Activated T-helper 1 cell treated with anti-CD3 and anti-CD28 coated beads, Interleukin-2, amount 50 U/mL, for 16 hours (primary cell): ENCODE measurements at places on chromosomes 2 and 18.

GRCh38 chr2:237271698-237272652 lies 142.0 kb downstream of the COL6A3 start:
- DNase-seq, result no peak

GRCh38 chr18:79944126-79944731 lies 7.2 kb downstream of the SLC66A2 start:
- no peak for DNase-seq

GRCh38 chr2:160581448-160581847 lies 87.8 kb upstream of the RBMS1 start:
- no peak for DNase-seq

DNA sequence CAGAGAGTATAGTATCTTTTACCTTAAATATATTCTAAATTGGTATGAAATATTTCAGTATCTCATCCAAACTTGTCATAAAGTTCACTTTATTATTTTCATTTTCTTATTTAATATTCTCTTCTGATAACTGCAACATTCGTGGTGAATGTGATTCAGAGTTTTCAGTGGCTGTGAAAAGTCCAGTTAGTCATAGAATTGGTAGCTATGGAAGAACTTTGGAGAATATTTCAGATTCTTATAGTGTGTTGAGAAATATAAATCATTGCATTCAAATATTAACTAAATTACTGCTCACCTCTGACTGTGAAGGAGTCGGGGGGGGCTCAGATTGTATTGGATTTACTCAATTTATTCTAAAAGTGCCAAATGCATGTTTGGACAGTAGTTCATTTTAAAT lies 178.6 kb upstream of the VWC2L start:
- DNase-seq, result no peak

DNA sequence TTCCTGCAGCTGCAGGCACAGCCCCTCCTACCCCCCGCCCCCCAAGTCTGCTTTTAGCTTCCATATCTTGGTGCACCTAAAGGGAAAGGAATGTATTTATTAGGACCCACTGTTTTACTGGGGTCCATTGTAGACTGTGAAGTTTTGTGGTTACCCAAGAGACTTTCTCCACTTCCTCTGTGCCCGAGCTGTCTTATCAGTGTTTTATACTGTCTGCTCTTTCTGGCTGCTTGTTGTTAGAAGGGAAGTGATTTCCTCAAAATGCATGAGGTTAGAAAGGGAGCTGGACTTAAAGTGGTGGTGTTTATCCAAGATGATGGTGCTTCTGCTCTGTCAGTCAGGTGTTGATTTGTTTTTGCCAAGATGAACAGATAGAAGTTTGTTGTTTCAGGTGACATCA lies 85.0 kb downstream of the PTH2R start:
- no peak for DNase-seq

DNA sequence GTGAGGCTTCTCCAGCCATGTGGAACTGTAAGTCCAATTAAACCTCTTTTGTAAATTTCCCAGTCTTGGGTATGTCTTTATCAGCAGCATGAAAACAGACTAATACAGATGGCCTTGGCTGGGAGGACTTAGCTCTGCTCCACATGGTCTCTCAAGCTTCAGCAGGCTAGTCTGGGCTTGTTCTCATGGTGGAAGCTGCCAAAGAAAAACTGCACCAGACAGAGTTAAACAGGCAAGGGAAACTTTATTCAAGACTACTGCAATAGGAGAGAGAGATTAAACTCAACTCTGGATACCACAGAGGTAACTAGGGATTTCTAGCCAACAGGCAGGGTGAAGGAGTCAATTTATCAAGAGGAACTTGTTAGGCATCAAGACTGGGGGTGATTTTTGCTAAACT lies 142.1 kb downstream of the CABLES1 start:
- DNase-seq, result no peak

DNA sequence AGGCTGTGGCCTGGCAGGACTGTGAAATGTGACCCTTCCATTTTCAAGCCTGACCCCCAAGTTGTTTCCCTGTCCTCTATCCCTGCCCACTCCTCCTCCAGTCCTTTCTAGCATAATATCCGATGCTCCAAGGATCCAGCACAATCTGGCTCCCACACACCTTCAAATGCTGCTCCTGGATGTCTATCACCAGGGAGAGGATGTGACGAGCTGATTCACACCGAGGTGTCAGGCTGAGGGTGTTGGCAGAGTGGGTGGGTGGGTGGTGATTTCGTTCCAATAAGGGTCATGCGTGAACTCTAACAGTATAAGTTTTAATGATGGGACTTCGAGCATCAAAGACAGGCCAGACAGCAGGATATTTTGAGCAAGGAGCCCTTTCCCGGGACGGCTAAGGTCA lies 107.8 kb downstream of the CELF4 start:
- DNase-seq, result no peak

DNA sequence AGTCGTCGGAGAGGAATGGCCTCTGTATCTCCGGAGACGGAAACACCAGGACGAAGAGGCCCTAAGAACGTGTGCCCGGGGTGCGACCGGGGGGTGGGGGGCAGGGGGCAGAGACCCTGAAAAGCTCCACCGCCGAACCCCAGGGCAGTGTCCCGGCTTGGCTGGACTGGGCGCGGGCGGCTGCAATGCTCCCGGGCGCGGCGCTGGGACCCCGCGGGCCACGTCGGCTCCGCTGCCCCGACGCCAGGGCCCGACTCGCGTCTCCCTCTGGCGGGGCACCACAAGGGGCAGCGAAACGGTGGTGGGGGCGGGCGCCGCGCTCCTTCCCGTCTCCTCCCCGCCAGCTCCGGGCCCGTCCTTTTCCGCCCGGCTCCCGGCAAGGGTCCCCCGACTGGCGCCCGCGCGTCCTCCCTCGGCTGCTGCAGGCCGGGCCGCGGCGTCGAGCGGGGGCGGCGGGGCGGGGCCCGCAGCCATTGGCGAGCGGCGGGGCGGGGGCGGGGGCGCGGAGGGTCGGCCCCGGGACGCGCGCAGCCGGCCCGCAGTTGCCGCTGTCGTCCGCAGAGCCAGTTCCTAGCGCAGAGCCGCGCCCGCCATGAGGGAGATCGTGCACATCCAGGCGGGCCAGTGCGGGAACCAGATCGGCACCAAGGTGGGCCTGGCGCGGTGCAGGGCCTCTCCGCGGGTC lies at the start of gene TUBB6:
TUBB6 (plus strand) TSS at position 541 of the 685 bp plus-strand sequence; CDS start at position 593, 52 bp downstream.
- no peak for DNase-seq

GRCh38 chr2:110900191-110900590 lies 167.8 kb downstream of the ACOXL start:
- DNase-seq, result no peak

DNA sequence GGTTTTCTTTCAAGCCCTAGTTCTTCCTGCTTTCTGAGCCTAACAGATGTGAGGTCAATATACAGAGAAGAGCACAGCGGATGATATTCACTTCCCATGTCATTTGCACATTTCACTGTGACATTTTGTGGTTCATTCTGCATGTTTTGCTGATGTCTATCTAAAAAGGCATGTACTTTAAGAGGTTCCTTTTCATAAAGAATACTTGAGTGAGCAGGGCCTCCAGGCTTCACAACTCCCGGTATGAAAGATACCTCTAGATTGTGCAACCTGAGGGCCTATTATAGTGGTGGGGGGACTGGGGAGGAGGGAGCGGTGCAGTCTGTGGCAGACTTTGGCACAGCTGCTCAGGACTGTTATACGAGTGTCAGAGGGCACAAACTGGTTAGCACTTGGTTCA lies 54.6 kb downstream of the CPO start:
- no peak for DNase-seq

DNA sequence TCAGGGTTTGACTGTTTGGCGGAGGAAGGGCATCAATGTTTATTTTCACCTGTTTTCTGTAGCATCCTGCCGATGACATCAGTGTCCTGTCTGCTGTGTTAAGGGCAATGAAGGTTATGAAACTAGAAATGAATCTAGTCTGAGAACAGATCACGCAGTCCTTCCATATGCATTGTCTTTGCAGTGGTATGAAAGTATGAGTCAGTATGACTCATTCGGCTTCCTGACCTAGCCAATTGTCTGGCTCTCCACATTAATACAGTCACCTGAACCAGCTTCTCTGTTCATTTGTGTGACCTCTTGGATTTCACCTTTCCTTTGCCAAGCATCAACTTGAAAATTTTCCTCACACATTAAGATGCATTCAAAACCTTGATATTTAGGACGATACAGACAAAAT lies 353.8 kb downstream of the RND3 start:
- no peak for DNase-seq

DNA sequence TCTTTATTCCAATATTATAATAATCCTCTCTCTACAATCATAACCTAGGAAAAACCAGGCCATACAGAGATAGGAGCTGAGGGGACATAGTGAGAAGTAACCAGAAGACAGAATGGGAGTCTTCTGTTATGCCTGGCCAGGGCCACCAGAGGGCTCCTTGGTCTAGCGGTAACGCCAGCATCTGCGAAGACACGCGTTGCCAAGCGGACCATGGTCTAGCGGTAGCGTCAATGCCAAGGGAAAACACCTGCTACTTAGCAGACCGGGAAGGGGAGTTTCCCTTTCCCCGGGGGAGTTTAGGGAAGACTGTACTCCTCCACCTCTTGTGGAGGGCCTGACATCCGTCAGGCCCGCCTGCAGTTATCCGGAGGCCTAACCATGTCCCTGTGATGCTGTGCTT lies 36.6 kb downstream of the ARL6IP6 start:
- DNase-seq, result no peak

- no peak for DNase-seq
Measured at GRCh38 chr2:181203916-181204315, 223.5 kb downstream of the UBE2E3 start.

DNA sequence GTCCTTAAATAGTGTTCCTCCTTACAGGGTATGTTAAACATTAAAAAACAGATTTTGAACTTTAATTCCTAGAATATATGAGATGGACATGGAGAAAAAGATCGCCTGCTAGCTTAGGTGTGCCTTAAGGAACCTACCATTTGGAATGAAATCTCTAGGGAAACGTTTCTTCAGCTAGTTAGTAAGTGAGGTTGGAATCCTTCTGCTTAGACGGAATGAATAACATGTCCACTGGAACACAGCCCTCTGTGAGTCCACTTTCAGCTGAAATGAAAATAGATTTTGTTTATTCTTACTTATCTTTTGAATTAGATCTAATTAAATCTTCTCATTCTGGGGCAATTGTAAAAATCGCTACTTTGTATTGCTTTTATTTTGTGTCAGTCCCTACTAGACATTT lies 28.4 kb downstream of the NAB1 start:
- no peak for DNase-seq

DNA sequence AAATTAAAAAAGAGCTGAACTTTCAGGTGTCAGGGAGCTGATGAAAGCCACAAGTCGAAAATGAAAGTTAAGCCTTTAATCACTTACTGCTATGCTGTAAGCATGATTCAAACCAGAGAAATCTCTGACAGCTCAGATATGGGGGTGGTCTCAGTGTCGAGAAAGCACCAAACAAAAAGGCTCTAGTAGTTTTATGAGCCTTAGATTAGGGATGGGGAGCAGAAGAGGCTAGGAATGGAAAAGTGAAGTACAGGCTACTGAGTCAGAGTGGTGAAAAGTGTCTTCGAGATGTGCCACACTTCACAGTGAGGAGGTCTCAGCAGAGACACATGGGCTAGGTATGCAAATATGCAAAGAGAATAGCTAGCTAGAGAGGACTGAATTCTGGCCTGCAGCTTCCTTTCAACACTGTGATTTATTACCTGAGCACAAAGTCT lies 482.2 kb downstream of the SPAG16 start:
- DNase-seq, result no peak
